ENCODE measurements at places on chromosomes 5 and 9. TPM values are rescaled to one million over a fixed set of nuclear protein-coding genes. Genes with fewer than 3 reads are reported as not detected.

SERF1A gene
- total RNA-seq = 11.1 TPM

SPINK7 gene
- not detected for total RNA-seq

GRM6 gene
- not detected for total RNA-seq

GABRA6 gene
- not detected for total RNA-seq

LCN2 gene
- total RNA-seq = 4.7 TPM

ASTN2 gene
- 3.1 TPM for total RNA-seq

RANBP3L gene
- total RNA-seq = 0.10 TPM

ANKRD31 gene
- total RNA-seq = 0.63 TPM

PKD2L2 gene
- total RNA-seq = not detected

SLC25A2 gene
- 0.73 TPM for total RNA-seq

CDKN2A gene
- total RNA-seq = 1.2 TPM

NUP214 gene
- 53.0 TPM for total RNA-seq

PRUNE2 gene
- total RNA-seq = 0.31 TPM

TAF11L8 gene
- total RNA-seq = not detected

HK3 gene
- 24.2 TPM for total RNA-seq

CDH9 gene
- total RNA-seq = 0.10 TPM

FBP1 gene
- 12.2 TPM for total RNA-seq

ADAMTS19 gene
- not detected for total RNA-seq

RASGEF1C gene
- total RNA-seq = not detected

SPINK14 gene
- not detected for total RNA-seq

FOXD4L5 gene
- total RNA-seq = under 0.01 TPM

FYB1 gene
- total RNA-seq = 189 TPM

MZB1 gene
- total RNA-seq = 2.9 TPM

EGFLAM gene
- not detected for total RNA-seq

BSPRY gene
- total RNA-seq = 0.42 TPM

BARX1 gene
- total RNA-seq = not detected

IFNA17 gene
- total RNA-seq = not detected

SPAAR gene
- total RNA-seq = not detected

UGCG gene
- total RNA-seq = 76.9 TPM

PCDHB11 gene
- total RNA-seq = not detected

TAF1L gene
- under 0.01 TPM for total RNA-seq

COL23A1 gene
- total RNA-seq = 0.10 TPM

SLC23A1 gene
- total RNA-seq = not detected

CAVIN4 gene
- total RNA-seq = not detected

ADAMTS12 gene
- total RNA-seq = under 0.01 TPM
